ENCODE measurements at places on chromosomes 16 and 17. TPM values are rescaled to one million over a fixed set of nuclear protein-coding genes. Genes with fewer than 3 reads are reported as not detected.

GRCh38 chr17:42833767-42834422 is 698 bp downstream of the PSME3 start:
- peak overlapping the region; percentile 85 for H3K27ac ChIP-seq
- peak; percentile 7 for DNase-seq
- peaks cover 7% of the 10 kb centered on the region for H3K36me3 ChIP-seq
- H3K27me3 ChIP-seq = no peaks in the 10 kb centered on the region
- H3K4me1 ChIP-seq = peaks cover 39% of the 10 kb centered on the region
- peak overlapping the region; percentile 92 for H3K4me3 ChIP-seq

DNA sequence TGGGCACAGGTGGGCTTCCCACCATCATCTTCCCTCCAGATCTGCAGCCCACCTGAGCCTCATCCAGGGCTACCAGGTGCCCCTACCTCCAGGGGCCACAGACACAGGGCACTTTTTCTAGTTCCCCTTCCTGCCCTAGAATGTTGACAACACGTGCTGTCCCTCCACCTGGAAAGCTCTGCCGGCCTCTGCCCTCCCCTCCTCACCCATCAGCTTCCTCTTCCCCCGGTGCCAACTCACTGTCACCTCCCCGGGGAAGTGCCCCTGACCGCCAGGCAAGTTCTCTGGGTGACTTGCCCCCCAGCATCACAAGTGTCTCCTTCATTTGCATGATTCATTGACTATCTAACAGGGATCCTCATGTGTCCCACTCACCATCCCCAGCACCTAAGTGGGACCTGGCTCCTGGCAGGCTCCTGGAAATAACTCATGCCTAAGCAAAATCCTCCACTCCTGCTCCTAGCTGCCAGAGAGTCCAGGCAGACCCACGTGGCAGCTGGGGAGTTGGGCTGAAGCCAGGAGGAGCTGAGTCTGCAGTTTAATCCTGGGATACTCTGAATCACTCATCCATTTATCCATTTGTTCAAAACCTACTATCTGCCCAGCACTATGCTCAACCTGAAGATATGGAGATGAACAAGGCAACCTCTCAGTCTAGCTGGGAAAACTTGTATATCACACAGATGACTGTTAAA is 304.4 kb downstream of the FOXL1 start:
- H3K27ac ChIP-seq = no peak overlapping the region
- H3K36me3 ChIP-seq = no peaks in the 10 kb centered on the region
- H3K4me3 ChIP-seq = no peak overlapping the region

GRCh38 chr16:27620541-27620940 is 70.6 kb downstream of the KATNIP start:
- H3K4me1 ChIP-seq = no peaks in the 10 kb centered on the region
- no peaks in the 10 kb centered on the region for H3K36me3 ChIP-seq
- no peaks in the 10 kb centered on the region for H3K27me3 ChIP-seq
- no peak overlapping the region for H3K4me3 ChIP-seq
- DNase-seq = no peak
- no peak overlapping the region for H3K27ac ChIP-seq

GRCh38 chr17:31568121-31568520 is 176.6 kb downstream of the RAB11FIP4 start:
- H3K36me3 ChIP-seq = no peaks in the 10 kb centered on the region
- no peaks in the 10 kb centered on the region for H3K27me3 ChIP-seq
- no peak overlapping the region for H3K4me3 ChIP-seq

- H3K4me3 ChIP-seq = no peak overlapping the region
- H3K36me3 ChIP-seq = peaks cover 26% of the 10 kb centered on the region
- DNase-seq = no peak
- no peak overlapping the region for H3K27ac ChIP-seq
- H3K27me3 ChIP-seq = no peaks in the 10 kb centered on the region
Measured at GRCh38 chr17:38897176-38897575, 27.3 kb downstream of the LASP1 start.

PRAC1 gene
- total RNA-seq = not detected

WNT3 gene
- 0.53 TPM for total RNA-seq

STXBP4 gene
- 6.4 TPM for total RNA-seq
